Stimulated activated effector memory CD8-positive, alpha-beta T cell treated with anti-CD3 and anti-CD28 coated beads, Interleukin-12 subunit alpha, Interleukin-12 subunit beta, amount 100 ng/mL, for 72 hours (primary cell): ENCODE measurements at places on chromosomes 2 and 18.

DNA sequence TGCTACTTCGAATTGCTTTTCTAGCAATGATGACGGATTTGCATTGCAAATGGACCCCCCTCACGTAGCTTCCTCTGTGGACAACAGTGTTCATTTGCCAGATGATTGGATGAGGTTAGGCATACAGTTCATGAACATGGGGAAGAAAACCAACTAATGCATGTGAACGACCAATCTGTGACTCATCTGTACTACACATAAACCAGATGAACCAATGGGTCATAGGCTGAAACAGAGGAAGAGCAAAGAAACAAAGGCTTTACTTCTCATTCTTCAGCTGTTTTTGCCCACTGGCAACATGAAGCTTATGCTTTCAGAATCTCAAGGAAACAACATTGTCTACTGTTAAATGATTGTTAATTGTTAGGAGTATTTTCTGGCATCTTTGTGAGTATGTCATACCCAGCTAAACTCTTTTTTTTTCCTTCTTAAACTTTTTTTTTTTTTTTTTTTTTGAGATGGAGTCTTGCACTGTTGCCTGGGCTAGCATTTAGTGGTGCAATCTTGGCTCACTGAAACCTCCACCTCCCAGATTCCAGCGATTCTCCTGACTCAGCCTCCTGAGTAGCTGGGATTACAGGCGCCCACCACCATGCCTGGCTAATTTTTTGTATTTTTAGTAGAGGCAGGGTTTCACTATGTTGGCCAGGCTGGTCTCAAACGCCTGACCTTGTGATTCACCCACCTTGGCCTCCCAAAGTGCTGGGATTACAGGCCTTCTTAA, 35.5 kb downstream of the EFEMP1 start:
- no peak for DNase-seq

DNA sequence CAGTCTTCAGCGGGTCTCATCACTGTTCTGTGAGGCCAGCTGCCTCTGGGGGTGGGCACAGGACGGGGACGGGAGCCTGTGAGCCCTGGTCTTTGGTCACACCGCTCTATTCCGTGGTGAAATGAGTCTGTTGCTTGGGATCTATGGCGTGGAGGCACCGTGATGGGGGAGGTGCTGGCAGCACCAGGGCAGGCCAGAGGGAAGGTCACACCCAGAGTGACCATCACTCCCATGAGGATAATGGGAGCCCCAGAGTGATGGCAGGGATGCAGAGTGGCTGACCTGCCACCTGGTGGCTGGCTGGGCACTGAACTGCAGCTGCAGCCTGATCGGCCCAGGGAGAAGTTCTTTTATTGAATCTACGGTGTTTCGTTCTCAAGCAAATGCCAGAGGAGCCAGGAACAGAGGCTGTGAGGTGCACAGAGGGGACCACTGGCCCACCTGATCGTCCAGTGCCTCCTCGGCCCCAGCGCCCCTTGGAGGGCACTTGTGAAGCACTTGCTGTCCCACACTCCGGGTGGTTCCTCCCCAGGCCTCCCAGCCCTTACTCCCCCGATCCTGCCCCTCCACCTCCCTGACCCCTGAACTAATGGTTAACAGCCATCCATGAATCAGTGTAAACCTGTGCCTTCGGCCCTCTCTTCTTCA, 17.9 kb downstream of the KCNIP3 start:
- no peak for DNase-seq

DNA sequence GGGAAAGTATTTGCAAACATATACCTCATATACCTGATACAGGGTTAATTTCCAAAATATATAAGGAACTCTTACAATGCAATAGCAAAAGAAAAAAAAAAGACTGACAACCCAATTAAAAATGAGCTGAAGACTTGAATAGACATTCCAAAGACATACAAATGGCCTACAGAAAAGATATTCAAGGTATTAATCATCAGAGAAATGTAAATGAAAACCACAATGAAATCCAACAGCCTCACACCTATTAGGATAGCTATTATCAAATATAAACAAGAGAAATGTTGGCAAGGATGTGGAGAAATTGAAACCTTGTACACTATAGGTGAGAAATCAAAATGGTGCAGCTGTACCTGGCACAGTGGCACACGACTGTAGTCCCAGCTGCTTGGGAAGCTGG, 25.7 kb downstream of the NR4A2 start:
- DNase-seq = no peak

DNA sequence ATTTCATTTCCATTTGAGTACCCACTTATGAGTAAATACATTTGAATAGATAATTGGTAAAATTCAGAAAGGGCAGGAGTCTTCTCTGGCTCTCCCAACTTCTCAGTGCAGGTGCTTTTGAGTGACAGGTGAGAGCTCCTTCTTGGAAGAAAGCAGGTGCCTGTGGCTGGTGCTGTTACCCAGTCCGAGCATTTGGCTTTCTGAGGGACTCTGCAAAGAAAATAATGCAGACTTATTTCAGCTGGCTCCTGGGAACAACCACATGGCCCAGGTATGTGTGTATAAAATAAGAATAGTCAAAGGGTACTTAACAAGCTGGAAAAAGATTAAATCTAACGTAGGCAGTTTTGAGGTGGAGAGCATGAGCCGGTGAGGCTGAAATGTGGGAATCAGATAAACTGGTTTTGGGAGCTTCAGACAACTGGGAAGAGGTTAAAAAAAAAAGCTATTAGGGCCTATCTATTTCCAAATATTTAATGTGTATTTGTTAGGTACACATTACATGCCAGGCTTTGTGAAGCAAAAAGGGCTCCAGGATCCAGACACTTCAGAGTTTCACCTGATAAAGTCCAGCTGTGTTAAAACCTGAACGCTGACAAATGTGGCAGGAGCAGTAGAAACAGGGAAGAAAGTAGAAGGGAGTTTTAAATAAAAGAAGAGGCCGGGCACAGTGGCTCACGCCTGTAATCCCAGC, 20.6 kb downstream of the ZNF236 start:
- no peak for DNase-seq

GRCh38 chr2:17036361-17036760, 370.7 kb upstream of the CYRIA start:
- DNase-seq = no peak

GRCh38 chr18:5196253-5197031, 615 bp downstream of the AKAIN1 start:
- DNase-seq = no peak

- no peak for DNase-seq
Measured at GRCh38 chr18:8133032-8133431, 476.2 kb upstream of the RAB12 start.

DNA sequence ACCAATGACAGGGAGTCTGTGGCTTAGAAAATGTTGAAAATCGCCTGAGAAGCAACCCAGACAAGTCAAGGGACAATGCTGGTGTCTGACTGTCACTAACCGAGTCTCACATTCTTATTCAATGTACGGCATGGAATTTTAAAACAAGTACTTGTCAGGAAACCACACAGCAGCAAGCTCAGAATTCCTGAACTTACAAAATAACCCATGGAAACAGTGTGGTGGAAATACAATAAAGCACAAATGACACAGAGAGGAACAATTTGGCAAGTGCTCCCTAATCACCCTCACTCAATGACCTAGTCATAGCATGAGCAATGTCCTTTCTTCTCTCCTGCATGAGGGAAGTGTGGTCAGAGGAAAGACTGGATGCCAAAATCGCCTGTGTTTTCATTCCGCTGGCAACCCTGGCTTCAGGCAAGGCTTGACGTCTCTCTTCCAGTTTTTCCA, 154.0 kb downstream of the SATB2 start:
- no peak for DNase-seq

GRCh38 chr2:73700661-73701447, 36.3 kb downstream of the TPRKB start:
- no peak for DNase-seq

DNA sequence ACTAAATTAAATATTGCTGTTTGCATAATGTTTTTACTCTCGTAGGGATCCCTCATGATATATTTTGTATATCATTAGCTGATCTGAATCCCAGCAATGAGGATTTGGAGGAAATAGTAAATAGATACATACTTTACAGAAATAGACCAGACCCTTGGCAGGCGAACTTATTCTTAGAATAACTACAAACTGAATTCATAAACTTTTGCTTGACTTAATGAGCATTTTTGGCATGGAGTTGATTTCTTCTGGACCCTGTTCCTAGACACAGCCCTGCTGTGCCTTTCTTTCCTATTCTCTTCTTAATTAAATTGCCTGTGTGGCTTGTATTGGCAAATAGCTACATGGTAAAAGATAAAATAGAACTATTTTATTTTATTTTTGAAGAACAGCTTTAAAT, 145.9 kb downstream of the GREB1L start:
- no peak for DNase-seq

DNA sequence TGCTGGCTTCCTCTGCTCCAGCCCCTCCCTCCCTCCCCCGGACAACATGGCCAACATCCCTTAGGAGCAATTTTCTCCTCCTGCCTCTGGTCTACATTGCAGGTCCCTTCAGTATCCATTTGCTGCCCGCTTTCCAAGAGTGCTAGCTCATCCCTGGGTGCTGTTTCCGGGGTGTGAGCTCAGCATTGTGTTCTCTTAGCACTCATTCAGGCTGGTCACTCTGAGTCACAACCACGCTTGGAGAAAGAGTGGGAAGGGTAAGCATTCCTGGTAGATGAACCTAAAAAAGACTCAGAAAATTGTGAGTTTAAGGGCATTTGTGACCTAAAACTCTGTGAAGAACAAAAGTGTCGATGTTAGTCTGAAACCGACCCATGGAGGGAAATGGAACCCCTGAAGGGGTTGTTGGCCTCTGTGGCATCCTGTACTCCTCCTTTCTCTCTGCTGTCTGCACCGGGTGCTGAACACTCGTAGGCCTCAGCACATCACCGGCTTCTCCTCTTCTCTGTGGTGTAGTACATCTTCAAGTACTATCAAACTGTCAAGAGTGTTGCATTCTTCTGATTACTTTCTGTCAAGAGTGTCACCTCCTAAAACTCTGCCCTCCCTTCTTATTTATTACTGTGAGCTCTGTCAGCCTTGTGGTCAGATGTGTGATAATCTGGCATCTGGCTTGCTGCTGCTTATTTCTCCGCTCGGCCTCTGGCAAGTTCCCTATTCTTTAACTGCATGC, 73.0 kb downstream of the CTNNA2 start:
- no peak for DNase-seq

DNA sequence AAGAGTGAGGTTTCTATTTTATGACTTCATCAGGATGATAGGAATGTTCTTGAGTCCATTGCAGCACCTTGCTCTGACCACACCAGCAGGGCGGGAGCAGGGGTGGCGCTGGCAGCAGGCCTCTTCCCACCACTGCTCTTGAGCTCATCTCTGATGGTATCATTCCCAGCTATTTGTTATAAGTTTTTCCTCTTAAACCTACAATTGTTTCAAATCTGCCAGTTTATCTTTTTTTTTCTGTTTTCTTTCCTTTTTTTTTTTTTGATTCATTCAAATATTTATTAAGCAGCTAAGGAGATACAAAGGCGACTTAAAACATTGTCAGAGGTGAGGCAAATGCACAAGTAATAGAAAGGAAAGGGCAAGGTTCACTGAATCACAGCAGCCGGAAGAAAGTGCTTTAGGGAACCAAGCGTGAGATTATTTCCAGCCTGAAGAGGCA, 28.7 kb downstream of the NIFK start:
- no peak for DNase-seq

DNA sequence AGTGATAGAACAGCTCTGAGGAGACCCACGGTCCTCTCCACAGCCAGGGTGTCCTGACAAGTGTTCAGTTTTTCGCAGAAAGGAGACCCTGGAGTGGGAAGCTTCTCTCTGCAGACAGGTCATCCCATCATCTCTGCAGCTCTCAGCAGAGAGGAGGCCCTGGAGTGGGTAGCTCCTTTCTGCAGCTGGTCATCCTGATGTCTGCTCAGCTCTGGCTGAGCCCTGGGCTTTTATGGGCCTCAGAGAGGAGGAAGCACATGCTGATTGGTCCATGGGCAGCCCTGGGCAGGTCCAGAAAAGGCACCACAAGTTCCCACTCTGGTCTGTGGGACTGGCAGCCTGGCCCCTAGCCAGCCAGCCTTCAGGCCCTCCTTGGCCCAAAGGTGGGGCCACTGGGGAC, 72.3 kb upstream of the ST3GAL5 start:
- no peak for DNase-seq

DNA sequence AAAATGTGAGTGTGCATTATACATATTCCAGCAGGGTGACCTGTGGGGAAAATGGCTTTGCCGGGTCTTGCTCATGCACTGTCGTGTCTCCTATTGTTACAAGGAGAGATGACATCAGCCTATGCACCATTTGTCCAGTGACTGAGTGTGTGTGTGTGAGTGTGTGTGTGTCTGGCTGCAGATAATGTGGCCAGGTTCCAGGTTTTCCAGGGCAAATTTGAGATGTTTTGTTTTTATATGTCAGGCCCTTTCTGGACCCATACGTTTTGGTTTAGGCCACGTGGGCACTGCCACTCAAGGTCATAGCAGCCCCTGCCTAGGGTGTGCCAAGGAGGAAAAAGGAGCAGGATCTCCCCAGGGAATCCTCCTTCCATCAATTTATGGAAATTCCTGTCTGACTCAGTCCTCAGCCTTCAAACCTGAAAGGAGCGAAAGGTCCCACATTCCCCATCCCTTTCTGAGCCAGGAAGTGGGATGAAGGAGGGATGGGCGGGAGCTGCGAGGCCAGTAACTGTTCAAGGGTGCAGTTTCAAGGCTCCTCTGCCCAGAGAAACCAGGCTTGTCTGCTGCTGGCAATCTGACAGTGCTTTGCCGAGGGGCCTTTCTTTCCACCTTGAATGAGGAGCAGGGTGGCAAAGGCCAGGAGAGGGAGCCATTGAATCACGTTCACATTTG, 93.0 kb upstream of the SMAD2 start:
- DNase-seq = no peak

DNA sequence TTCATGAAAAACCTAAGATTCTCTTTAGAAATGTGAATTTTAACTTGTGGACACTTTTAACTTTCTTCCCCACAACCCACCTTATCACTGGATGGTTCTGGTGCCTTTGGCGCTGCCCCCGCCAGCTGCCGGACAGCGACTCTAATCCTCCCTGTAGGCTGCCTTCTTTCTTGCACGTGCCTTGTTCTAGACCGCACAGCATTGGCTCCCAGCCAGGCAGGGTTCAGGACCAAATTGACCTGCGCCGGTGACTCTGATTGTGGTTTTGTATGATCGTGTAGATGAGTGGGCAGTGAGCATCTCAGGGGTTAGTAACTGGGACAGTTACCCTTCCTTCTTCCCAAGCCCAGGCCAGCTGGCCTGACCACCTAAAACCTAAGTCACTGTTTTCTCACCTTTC, 106.8 kb downstream of the ASAP2 start:
- no peak for DNase-seq

DNA sequence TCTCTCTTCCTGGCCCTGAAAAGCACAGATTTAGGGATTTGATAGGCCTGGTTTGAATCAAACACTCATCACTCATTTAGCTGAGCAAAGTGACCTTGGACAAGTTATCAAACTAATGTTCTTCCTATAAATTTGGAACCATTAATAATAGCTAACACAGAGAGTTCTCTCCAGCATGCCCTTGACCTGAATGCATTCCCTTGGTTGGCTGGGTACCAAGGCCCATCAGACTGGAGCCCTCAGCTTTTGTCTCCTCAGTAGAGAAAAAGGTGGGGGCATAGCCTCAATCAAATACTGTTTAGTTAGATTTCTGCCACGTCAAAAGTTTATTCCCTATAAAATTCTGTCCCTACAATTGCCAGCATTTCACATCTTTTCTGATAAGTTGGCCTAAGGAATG, 13.8 kb upstream of the MRPL19 start:
- no peak for DNase-seq
